Skeletal muscle cell (primary cell): ENCODE measurements at places on chromosomes 12 and 14.

DNA sequence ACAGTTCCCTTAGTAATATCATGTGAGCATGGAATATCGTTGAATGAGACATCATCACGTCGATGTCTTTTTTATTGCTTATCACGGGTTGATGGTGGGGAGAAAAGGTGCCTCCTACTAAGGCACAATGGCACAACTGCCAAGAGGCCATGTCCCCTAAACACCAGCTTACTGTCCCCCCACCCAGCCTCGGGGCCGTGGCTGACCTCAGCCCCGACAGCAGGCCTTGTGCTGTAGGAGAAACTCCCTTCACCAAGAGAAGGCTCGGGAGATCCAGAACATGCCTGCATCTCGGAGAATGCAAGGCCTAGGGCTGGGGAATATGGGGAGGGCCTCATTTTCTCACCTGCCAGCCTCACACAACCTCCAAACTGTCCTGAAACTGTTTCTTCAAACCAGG lies 22.8 kb downstream of the ZFP36L1 start:
- no peak for DNase-seq

- no peak for DNase-seq
Observed at GRCh38 chr14:103022002-103022684, 35.2 kb downstream of the CDC42BPB start.

DNA sequence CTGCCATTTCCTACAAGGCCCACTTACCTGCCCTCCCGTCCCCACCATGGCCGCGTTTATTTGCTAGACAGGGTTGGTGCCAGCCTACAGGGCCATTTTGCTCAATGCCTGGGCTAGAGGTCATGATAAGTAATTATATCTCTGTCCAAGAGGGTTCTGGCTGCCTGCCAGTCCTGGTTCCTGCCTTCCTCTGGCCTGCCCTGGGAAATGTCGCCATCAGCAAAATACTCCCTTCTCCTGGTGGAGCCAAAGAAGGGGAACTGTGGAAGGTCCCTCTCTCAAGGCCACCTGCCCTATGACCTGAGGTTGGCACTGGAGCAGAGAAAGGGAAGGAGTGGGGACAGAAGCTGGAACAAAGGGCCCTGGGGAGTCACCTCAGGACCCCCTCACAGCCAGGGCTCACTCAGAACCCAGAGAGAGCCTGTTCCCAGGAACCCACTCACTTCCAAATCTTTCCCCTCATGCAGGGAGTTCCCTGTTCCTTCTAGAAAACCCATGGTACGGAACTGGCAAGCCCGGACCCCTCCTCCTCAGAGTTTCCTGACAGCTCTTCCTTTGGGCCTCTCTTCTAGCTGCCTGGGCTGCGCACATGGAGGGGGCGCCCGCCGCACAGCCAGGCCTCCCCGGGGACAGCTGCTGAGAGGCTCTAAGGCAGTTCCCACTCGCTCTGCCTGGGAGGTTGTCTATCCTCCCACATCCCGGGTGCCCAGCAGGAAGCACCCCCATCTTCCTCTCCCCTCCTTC lies 280.5 kb downstream of the DPF3 start:
- DNase-seq: no peak

GRCh38 chr12:1929985-1930802 lies 11.7 kb upstream of the CACNA2D4 start:
- DNase-seq: no peak
